ENCODE measurements at places on chromosomes 3 and 15.

GRCh38 chr3:100412912-100413590 is 11.7 kb downstream of the LNP1 start:
- DNase-seq: no peak

- no peak for DNase-seq
These were observed 67.6 kb upstream of the PLCL2 start for GRCh38 chr3:16817197-16817596.

DNA sequence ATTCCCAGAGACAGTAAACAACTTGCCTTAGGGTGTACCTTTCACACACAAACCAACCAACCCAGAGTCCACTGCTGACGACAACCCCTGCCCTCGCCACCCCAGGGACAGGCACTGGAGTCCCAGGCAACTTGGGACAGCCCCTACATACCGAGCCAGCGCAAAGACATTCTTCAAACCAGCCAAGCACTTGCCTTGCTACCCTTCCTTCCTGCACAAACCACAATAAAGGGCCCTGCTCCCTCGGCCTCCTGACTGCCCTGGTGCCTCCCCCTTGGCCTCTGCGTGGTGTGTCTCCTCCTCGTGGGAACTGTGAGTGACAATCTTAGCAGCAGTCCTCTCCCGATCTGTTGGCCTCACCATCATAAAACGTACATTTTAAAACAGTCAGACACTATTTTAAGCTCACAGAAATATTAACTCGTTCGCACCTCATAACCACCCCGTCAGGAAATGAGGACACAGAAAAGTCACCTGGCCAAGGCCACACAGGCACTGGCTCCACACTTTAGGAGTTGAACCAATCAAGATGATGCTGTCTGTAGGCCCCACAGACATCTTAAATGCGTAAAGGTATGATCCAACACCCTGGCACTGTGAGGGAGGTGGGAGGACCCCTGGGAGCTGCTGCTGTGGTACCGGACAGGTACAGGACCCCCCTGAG is 113.8 kb downstream of the ADCY5 start:
- peak; percentile 60 for DNase-seq

DNA sequence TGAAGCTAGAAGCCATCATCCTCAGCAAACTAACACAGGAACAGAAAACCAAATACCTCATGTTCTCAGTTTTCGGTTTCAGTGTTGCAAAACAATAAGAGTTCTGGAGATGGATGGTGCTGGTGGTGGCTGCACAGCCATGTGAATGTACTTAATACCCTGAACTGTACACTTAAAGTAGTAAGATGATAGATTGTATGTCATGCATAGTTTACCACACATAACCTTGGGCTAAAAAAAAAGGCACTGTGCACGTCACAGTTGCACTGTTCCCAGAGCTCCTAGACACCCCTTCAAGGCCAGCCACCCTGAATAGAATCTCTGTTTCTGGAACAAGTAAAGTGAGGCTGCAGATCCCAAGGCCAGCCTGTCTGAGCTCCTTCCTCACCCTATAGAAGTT is 243.3 kb upstream of the IGF1R start:
- no peak for DNase-seq

DNA sequence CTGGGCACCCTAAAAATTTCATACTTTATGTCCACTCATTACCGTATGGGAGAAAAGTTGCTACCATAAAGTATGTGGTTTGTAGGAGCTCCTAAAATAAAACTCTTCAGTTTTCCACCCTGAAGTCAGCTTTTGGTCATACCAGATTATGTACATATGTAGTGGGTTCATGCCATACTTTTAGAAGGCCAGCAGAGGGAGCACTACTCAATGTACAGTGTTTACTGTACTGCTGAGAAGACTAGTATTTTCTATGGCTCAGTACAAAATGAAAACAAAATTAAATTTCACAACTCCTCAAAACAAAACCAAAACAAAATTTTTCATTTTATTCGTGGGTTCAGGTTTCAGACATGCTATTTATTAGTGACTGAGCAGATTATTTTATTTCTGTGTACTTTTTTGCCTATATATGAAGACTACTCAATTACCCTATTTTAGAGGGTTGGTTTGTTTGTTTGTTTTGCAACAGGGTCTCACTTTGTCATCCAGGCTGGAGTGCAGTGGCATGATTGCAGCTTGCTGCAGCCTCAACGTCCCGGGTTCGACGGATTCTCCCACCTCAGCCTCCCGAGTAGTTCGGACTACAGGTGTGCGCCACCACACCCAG is 24.3 kb downstream of the NXPE3 start:
- DNase-seq: peak; percentile 85

DNA sequence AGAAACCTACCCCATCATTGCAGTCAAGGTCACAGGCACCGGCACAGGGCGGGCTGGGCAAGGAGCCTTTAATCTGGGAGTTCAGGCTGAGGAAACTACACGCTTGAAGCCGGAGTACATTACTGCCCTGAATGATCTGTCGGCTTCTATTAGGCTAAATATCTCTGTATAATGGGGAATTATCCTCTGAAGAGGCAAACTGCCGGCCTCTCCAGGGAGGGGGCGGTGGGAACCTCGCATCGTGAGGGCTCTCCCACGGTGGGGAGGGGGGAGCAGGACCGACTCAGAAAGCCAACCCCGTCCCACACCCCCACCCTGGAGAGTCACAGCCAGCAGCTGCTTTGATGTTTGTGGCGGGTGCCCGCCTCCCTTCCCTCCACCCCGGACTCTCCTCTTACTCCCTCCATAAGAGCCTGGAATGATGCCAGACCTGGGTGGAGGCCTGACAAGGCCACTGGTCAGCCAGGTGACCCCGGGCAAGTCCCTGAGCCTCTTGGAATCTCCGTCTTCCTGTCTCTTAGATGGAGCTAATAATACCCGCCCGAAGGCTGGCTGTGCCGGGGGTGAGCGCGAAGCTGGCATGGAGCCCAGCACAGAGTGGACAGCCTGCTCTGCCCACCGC is 63.4 kb upstream of the LINGO1 start:
- no peak for DNase-seq

GRCh38 chr15:31360158-31360561 is 33.5 kb downstream of the KLF13 start:
- no peak for DNase-seq

DNA sequence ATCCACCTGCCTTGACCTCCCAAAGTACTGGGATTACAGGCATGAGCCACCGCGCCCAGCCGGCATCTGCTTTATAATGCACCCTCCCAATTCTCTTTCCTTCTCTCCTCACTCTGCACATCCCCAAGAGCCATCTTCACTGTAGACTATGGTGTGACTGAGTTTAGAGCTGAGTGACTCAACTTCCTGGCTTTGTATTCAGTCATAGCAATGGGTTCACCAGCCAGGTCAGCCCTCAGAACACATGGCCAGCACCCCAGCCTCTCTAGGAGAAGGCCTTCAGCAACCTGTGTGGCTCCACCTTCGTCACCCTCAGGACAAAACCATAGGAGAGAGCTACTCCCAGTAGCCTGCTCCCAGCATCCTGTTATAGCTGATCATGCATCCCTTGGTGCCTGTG is 33.0 kb downstream of the ARID3B start:
- DNase-seq: no peak

GRCh38 chr3:71916747-71917369 is 131.9 kb upstream of the PROK2 start:
- DNase-seq: no peak

GRCh38 chr3:4907643-4908432 is 71.4 kb upstream of the BHLHE40 start:
- DNase-seq: no peak

GRCh38 chr15:79064496-79064895 is 26.1 kb downstream of the RASGRF1 start:
- no peak for DNase-seq
